Trophoblast cell (in vitro differentiated cells and primary cell): ENCODE measurements at places on chromosomes 3 and 15.
A peak's percentile ranks its signal among the peaks of the same experiment; 100 is the strongest.

- DNase-seq, result no peak
- H3K4me1 ChIP-seq, result peaks cover 2% of the 10 kb centered on the region
- peak overlapping the region; percentile 67 for H3K27ac ChIP-seq
- H3K4me3 ChIP-seq, result no peak overlapping the region
- no peaks in the 10 kb centered on the region for H3K27me3 ChIP-seq
- no peaks in the 10 kb centered on the region for H3K36me3 ChIP-seq
These were observed 32.0 kb downstream of the ADAMTSL3 start for GRCh38 chr15:83685916-83686332.

GRCh38 chr15:47870956-47871625, 153.8 kb downstream of the SEMA6D start:
- no peaks in the 10 kb centered on the region for H3K36me3 ChIP-seq
- H3K27me3 ChIP-seq, result no peaks in the 10 kb centered on the region
- no peak overlapping the region for H3K27ac ChIP-seq
- DNase-seq, result peak; percentile 41

- no peaks in the 10 kb centered on the region for H3K27me3 ChIP-seq
- H3K4me3 ChIP-seq, result no peak overlapping the region
- no peak for DNase-seq
- H3K4me1 ChIP-seq, result peaks cover 14% of the 10 kb centered on the region
- H3K27ac ChIP-seq, result no peak overlapping the region
These were observed 96.6 kb downstream of the SEMA6D start for GRCh38 chr15:47813748-47814384.

DNA sequence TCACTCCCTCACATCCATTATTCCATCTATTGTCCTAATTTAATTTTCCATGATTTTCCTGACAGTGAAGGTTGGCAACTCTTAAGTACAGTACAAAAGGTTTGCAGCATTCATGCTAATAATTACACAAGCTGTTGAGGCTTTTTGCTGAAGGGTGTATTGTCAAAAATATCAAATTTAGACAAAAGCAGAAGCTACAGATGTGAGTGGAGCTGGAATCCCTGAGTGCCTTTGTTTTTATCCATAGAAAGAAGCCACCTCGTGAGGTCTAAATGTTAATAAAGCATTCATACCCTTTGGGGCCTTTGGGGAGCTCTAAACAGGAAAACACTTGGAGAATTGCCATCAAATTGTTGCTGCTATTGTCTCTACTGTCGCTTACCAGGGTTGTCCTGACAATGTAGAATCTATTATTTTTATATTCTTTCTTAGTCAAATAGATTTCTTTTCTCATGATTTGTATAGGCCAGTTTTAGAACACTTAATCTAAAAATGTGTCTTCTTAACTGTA, 185.8 kb upstream of the ROBO1 start:
- H3K27me3 ChIP-seq, result no peaks in the 10 kb centered on the region
- DNase-seq, result no peak
- no peak overlapping the region for H3K27ac ChIP-seq

DNA sequence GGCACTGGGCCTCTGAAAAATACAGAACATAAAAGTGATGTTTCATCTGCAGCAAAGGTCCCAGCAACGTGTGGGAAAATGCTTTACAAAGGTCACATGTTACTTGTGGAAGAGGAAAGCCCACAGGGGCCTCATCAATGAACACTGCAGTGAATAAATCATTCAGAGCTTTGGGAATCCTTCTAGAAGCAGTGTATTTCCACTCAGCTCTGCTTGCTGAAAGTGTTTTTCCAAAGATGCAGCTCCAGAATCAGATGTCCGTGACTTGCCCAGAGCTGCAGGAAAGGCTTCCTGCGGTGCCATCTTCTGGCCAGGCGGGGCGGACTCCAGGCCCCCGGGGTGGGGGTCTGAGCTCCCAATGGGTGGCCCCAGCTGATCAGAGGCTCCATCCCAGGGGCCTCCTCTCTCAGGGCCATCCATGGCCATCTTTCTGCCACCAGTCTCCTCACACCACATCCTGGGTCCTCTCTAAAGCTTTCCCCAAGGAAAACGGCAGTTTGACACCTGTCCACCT, 81.5 kb downstream of the C3orf70 start:
- no peaks in the 10 kb centered on the region for H3K36me3 ChIP-seq
- no peak overlapping the region for H3K4me3 ChIP-seq
- no peaks in the 10 kb centered on the region for H3K27me3 ChIP-seq
- H3K4me1 ChIP-seq, result no peaks in the 10 kb centered on the region
